ENCODE measurements at places on chromosomes 4 and X. TPM values are rescaled to one million over a fixed set of nuclear protein-coding genes. Genes with fewer than 3 reads are reported as not detected.

Gene PIM2
- total RNA-seq: 5.6 TPM

Gene RBM47
- total RNA-seq: 7.1 TPM

Gene REPS2
- 4.7 TPM for total RNA-seq

Gene ZNF81
- 2.8 TPM for total RNA-seq

DNA sequence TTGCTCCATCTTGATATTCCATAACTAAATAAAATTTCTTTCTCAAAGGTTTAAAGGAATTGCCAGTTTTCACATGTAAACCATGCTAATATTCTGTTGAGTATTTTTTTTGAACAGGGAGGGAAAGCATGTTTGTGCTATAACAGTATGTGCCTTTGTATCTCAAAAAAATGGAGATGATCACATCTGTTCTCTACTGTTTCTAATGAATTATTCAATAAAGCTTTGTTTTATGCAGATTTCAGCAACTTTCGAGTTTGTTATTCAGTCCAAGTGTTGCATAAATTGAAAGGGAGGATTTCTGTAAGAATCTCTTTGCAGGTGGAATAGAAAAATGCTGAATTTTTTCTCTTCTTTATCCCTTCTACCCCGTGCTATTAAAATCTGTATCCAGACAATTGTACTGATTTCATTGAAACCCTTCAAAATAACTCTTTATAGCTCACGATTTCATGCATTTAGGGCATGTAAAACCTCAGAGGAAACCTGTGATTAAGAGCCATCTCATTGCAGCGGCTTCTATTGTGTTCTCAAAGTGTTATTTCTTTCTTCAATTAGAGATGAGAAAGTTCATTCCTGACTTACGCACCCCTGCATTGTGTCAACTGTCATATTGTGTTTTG, 42.1 kb downstream of the NEIL3 start:
- H3K4me1 ChIP-seq: no peaks in the 10 kb centered on the region
- no peaks in the 10 kb centered on the region for H3K27me3 ChIP-seq
- no peaks in the 10 kb centered on the region for H3K36me3 ChIP-seq
- DNase-seq: no peak

DNA sequence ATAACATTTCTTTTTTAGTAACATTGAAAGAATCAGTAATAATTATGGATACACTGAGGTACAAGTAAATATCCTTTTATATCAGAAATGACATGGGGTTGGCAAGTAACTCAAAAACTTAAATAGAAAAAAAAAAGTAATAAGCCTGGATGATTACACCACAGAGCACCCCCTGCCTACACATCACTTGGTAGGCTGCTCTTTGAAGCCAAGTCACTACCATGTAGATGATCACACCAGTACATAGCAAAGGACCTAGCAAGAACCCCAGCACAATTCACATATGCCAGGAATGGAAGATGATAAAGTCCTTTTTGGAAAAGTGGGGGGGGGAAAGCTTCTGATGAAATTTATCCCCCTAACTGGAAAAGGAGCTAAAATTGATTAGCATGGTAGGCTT, 56.9 kb downstream of the METTL14 start:
- no peaks in the 10 kb centered on the region for H3K27me3 ChIP-seq
- no peak for DNase-seq
- H3K27ac ChIP-seq: peak overlapping the region; percentile 32
- H3K36me3 ChIP-seq: peaks cover 48% of the 10 kb centered on the region

GRCh38 chrX:110733166-110733565, 62.5 kb downstream of the CHRDL1 start:
- no peak overlapping the region for H3K27ac ChIP-seq
- DNase-seq: no peak
- no peaks in the 10 kb centered on the region for H3K27me3 ChIP-seq

GRCh38 chr4:77776182-77777134, 42.7 kb downstream of the CNOT6L start:
- peaks cover 15% of the 10 kb centered on the region for H3K36me3 ChIP-seq
- H3K27me3 ChIP-seq: no peaks in the 10 kb centered on the region
- H3K4me3 ChIP-seq: no peak overlapping the region

- H3K27me3 ChIP-seq: no peaks in the 10 kb centered on the region
- no peaks in the 10 kb centered on the region for H3K36me3 ChIP-seq
- DNase-seq: no peak
Observed at GRCh38 chrX:77622233-77622632, 163.8 kb downstream of the ATRX start.

GRCh38 chrX:16577483-16578029, 72.4 kb upstream of the S100G start:
- no peak overlapping the region for H3K27ac ChIP-seq
- DNase-seq: no peak
- H3K36me3 ChIP-seq: no peaks in the 10 kb centered on the region
- no peaks in the 10 kb centered on the region for H3K4me1 ChIP-seq

GRCh38 chrX:103100484-103100883, 7.5 kb upstream of the NXF3 start:
- no peak for DNase-seq
- H3K27ac ChIP-seq: no peak overlapping the region
- H3K36me3 ChIP-seq: no peaks in the 10 kb centered on the region
- H3K4me1 ChIP-seq: no peaks in the 10 kb centered on the region
- H3K4me3 ChIP-seq: no peak overlapping the region

DNA sequence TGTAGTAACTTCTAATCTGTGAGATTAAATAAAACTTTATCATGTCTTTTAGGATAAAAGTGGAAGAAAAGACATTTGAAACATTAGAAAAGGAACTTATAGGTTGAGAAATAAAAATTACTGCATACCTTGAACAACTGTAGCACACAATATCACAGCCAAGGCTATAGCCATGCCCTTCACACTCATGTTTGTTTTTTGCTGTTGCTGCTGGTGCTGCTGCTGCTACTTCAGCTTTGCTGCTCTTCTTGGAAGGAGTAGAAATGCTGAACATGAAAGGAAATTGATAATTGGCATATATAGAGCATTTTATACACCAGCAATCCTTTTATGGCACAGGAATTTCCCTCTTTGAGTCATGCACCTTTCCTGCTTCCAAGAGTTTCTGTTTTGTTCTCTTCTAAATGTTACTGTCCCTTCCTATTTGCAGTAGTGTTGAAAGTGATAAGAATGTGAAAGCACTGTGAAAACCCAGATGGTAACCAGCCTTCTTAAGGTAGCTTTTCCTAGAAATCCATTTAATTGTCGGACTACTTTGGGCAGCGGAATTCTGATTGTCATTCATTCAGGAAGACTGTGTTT, at the start of gene CXCL11:
TSS of gene CXCL11 (minus strand) at position 272 of the 582 bp plus-strand sequence. CDS start at position 189, 83 bp downstream.
- H3K4me1 ChIP-seq: no peaks in the 10 kb centered on the region
- H3K36me3 ChIP-seq: no peaks in the 10 kb centered on the region
- H3K27ac ChIP-seq: no peak within 1 kb of the TSS
- no peak for DNase-seq
- H3K27me3 ChIP-seq: no peaks in the 10 kb centered on the region
- no peak within 1 kb of the TSS for H3K4me3 ChIP-seq

DNA sequence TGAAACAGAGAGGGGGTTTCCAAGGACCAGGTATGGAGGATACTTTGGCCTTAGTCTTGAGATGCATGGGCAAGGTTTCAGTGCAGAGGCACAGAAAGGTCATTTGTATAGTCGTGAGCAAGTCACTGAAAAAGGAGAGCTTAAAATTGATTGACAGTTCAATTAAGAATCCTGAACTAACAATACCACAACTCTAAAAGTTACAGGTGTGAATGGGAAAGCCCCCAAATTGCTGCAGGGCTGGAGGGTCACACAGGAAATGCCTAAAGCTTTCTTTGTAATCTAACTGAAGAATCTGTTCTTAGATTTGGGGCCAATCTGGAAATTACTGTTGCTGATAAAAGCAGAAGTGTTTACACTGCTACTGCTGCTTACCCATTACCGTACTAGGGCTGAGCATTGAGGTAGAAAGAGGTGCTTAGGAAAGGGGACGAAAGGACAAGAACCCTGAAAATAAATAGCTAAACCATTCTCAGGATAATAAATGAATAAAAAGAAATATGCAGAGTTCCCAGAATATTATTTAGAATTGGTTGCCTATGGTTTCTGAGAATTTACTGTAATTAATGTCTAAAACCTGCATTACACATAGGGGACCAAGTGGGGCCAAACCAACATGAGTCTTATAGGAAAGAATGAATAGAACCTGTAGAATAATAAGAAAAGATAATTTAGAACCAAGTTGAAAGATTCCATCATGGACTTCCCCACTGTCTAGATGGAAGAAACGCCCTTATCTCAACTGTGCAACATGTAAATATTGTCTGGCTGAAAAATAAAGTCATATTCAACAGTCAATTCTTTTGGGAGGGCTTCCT, 91.9 kb upstream of the PPP1R2C start:
- no peak overlapping the region for H3K4me3 ChIP-seq
- no peak overlapping the region for H3K27ac ChIP-seq
- no peaks in the 10 kb centered on the region for H3K27me3 ChIP-seq
- DNase-seq: no peak

All from ascending aorta (tissue), 2 donors.